ENCODE measurements at places on chromosomes 7 and 10. TPM values are rescaled to one million over a fixed set of nuclear protein-coding genes. Genes with fewer than 3 reads are reported as not detected.

Gene HTR5A
- not detected for total RNA-seq

Gene VGF
- total RNA-seq: not detected

Gene GAD2
- total RNA-seq: not detected

Gene HPS6
- 12.1 TPM for total RNA-seq

Gene AS3MT
- 3.7 TPM for total RNA-seq

Gene ANKRD2
- not detected for total RNA-seq

Gene CDH23
- 8.1 TPM for total RNA-seq

Gene ZNF680
- total RNA-seq: 18.5 TPM

Gene SLC39A12
- total RNA-seq: not detected

Gene STEAP1
- total RNA-seq: not detected

- no peaks in the 10 kb centered on the region for H3K27me3 ChIP-seq
- H3K4me3 ChIP-seq: no peak overlapping the region
- no peaks in the 10 kb centered on the region for H3K36me3 ChIP-seq
- no peak overlapping the region for H3K27ac ChIP-seq
- no peak for DNase-seq
- H3K4me1 ChIP-seq: no peaks in the 10 kb centered on the region
These were observed 63.8 kb upstream of the RET start for GRCh38 chr10:43013065-43013464.

GRCh38 chr10:100631192-100631591 is 95.4 kb downstream of the HIF1AN start:
- H3K27me3 ChIP-seq: no peaks in the 10 kb centered on the region
- no peak for DNase-seq
- H3K4me1 ChIP-seq: no peaks in the 10 kb centered on the region
- no peak overlapping the region for H3K27ac ChIP-seq

- no peak overlapping the region for H3K27ac ChIP-seq
- no peak for DNase-seq
- H3K36me3 ChIP-seq: no peaks in the 10 kb centered on the region
These were observed 48.5 kb upstream of the ADGRA1 start for GRCh38 chr10:133039107-133039802.

GRCh38 chr7:99693427-99694200 is 13.8 kb upstream of the CYP3A5 start:
- no peaks in the 10 kb centered on the region for H3K27me3 ChIP-seq
- H3K4me1 ChIP-seq: no peaks in the 10 kb centered on the region
- DNase-seq: no peak
- no peaks in the 10 kb centered on the region for H3K36me3 ChIP-seq
- no peak overlapping the region for H3K4me3 ChIP-seq

- no peak overlapping the region for H3K27ac ChIP-seq
- no peaks in the 10 kb centered on the region for H3K4me1 ChIP-seq
- H3K27me3 ChIP-seq: no peaks in the 10 kb centered on the region
- no peaks in the 10 kb centered on the region for H3K36me3 ChIP-seq
- DNase-seq: no peak
- H3K4me3 ChIP-seq: no peak overlapping the region
These were observed 124.6 kb upstream of the GLCCI1 start for GRCh38 chr7:7843972-7844371.

DNA sequence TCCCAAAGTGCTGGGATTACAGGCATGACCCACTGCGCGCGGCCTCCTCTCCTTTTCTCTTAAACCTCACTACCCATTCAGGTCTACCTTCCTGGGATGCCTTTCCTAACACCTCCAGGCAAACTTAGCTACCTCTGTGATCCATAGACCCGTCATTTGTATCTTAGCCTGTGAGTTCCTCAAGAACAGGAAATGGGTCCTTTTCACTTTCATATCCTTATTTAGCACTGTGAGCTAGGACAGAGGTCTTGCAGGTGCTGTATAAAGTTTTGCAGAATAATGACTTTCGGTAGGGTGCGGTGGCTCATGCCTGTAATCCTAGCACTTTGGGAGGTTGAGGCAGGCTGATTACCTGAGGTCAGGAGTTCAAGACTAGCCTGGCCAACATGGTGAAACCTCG is 215.7 kb downstream of the RELN start:
- H3K27ac ChIP-seq: no peak overlapping the region
- no peaks in the 10 kb centered on the region for H3K4me1 ChIP-seq
- no peak overlapping the region for H3K4me3 ChIP-seq
- no peak for DNase-seq
- no peaks in the 10 kb centered on the region for H3K27me3 ChIP-seq

- DNase-seq: no peak
- H3K4me3 ChIP-seq: peak overlapping the region; percentile 96
- H3K4me1 ChIP-seq: peaks cover 40% of the 10 kb centered on the region
- peaks cover 5% of the 10 kb centered on the region for H3K36me3 ChIP-seq
- no peaks in the 10 kb centered on the region for H3K27me3 ChIP-seq
- H3K27ac ChIP-seq: peak overlapping the region; percentile 88
These were observed 928 bp upstream of the CSTF2T start for GRCh38 chr10:51700228-51700817.

- no peak overlapping the region for H3K4me3 ChIP-seq
- H3K4me1 ChIP-seq: no peaks in the 10 kb centered on the region
- no peak overlapping the region for H3K27ac ChIP-seq
These were observed 338.8 kb downstream of the NRG3 start for GRCh38 chr10:82213784-82214183.

DNA sequence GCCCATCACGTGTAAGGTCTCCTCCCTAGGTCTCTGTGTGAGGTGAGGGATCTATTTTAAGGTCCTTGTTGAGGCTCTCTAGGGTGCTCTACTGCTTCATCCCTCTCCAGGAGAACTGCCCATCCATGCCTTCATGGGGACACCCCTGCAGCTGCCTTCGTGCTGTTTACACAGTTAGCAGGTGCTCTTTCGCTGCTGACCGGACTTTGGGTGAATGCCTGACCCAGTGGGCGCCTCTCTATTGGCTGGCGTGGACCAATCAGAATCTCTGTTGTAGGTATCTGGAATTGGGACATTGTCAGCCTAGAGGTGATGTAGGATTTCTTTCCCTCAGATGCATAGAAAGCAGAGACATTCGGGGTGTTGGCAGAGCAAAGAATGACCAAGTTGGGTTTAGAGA is 38.7 kb upstream of the HMX3 start:
- no peak overlapping the region for H3K27ac ChIP-seq
- H3K4me1 ChIP-seq: no peaks in the 10 kb centered on the region
- DNase-seq: no peak
- H3K4me3 ChIP-seq: no peak overlapping the region

Measured in naive thymus-derived CD4-positive, alpha-beta T cell (primary cell).